ENCODE measurements at places on chromosomes 1 and 21.

DNA sequence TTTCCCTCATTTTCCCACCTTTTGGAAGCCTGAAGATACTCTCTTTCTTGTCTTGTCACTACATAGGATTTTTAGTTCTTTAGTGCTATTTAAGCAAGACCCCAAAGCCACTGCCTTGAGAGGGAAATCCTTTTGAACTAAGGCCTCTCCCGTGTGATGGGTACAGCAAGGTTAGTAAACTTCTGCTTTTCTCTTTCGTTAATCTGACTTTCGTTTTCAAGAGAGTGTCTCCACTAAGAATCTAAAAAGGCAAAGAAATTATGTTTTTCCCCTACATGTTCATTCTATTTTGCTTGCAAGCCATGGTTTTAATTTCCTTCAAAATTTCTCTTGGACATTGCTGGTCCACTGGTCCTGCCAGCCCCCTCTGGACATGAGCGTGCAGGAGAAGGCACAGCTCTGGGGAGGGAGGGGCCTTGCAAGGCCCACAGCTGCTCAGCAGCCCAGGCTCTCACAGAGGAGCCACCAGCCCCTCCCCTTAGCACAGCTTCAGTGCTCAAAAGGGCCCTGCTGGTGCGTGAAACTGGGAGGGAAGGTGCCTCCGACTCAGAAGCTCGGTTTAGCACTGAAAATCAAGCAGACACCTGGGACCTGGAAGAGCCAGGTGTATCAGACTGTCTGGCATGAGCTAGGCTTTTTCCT is 210.9 kb upstream of the GALNT2 start:
- no peak for DNase-seq

DNA sequence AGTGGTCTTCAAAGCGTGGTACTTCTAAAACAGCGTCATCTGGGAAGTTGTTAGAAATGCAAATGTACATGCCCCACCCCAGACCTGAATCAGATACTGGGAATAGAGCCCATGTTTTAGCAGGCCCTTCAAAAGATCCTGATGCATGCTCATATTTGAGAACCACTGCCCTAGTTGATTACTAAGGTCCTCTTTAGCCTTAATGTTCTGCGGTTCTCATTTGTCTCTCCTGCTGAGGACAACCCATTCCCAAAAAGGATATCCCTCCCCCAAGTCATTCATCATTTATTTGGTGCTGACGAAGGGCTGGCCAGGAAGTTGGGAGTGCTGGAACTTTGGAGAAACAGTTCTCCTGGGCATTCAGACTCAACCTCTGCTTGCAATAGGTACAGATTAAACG is 92.4 kb upstream of the RALGPS2 start:
- no peak for DNase-seq

DNA sequence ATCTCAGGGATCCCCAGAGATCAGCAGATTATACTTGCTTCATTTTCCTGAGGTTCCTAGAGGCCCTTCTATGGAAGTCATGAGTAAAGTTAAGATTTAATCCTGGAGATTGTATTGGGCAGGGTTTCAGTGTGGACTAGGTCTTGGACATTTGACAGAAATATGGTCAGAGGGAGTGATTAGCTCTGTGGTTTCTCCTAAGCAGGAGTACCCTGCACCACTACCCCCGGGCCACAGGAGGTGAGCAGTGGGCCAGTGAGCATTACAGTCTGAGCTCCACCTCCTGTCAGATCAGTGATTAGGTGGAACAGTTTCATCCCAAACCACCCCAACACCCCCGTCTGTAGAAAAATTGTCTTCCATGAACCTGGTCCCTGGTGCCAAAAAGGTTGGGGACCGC is 43.2 kb downstream of the PHACTR4 start:
- DNase-seq = no peak

DNA sequence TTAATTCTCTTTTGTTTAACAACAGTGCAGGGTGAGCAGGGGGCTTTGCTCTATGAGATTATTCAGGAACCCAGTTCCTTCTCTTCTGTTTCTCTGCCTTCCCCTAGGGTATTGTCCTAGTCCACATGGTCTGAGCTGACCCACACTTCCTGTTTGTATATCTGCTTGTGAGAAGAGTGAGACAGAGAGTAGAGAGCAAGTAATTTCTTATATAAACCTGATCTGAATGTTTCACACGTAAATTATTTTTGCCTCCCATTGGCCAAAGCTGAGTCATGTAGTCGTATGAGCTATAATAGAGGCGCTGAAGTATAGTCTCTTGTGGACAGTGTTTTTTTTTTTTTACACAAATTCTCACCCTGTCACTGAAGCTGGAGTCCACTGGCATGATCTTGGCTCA is 134.2 kb upstream of the SERTAD4 start:
- no peak for DNase-seq

GRCh38 chr1:228101994-228102790 is 933 bp downstream of the C1orf35 start:
- DNase-seq = no peak

- no peak for DNase-seq
Observed at GRCh38 chr1:42593486-42594100, 64.6 kb upstream of the PPIH start.

GRCh38 chr1:76843821-76844464 is 23.3 kb upstream of the ST6GALNAC5 start:
- DNase-seq = no peak

DNA sequence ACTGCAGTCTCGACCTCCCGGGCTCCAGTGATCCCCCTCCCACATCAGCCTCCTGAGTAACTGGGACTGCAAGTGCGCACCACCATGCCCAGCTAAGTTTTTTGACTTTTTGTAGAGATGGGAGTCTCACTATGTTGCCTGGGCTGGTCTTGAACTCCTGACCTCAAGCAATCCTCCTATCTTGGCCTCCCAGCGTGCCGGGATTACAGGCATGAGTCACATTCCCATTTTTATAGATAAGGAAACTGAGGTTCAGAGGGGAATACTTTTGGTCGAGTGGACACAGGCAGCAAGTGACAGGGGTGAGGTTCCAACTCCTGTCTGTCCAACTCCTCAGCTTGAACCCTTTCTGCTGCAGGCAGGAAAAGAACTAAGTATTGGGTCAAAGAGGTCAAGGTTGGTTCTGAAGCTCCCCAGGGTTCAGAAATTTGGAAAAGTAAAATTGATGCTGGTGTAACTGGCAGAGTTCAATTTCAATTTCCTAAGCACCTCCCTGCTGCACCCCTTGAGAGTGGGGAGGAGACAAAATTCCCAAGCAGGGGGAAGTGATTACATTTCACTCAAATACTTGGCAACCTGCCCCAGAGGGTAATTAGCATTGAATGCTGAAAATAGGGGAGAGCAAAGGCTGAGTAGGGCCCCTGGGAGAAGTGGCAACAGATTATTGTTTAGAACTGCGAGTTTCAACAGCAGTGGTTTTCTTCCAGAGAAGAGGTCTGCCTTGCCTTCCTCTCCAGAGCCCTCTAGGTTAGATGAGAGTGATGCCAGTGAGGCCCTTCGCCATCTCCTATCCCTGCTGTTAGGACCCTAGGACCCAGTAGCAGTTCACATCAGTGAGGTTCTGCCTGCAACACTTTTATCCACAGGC is 17.5 kb upstream of the ALPL start:
- DNase-seq = no peak

DNA sequence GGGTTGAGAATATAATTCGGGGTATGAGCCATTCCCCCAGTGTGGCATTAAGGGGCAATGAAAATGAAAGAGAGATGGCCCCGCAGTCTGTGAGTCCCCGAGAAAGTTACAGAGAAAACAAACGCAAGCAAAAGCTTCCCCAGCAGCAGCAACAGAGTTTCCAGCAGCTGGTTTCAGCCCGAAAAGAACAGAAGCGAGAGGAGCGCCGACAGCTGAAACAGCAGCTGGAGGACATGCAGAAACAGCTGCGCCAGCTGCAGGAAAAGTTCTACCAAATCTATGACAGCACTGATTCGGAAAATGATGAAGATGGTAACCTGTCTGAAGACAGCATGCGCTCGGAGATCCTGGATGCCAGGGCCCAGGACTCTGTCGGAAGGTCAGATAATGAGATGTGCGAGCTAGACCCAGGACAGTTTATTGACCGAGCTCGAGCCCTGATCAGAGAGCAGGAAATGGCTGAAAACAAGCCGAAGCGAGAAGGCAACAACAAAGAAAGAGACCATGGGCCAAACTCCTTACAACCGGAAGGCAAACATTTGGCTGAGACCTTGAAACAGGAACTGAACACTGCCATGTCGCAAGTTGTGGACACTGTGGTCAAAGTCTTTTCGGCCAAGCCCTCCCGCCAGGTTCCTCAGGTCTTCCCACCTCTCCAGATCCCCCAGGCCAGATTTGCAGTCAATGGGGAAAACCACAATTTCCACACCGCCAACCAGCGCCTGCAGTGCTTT is 9.4 kb downstream of the PROX1 start:
- DNase-seq = no peak

DNA sequence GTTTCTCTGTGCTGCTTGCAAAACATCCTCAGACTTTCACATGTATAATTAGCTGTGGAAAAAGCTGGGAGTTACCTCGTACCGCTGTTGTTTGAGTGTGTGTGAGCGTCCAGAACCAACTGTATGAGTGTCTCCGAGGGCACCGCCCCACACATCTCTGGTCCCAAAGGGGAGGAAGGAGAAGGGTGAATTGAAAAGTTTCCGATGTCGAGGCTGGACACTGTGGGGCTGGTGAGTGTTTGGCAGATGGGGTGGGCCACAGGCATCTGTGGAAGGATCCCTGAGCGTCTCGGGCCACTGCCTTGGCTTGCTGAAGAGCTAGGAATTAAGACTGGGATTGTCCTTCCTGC is 1.2 kb downstream of the ATP2B4 start:
- no peak for DNase-seq

- no peak for DNase-seq
Observed at GRCh38 chr21:44924606-44925377, 4.1 kb upstream of the ITGB2 start.

GRCh38 chr1:88462096-88462487 is 222.0 kb upstream of the PKN2 start:
- DNase-seq = no peak

GRCh38 chr1:89005286-89006151 is 13.1 kb upstream of the KYAT3 start:
- no peak for DNase-seq

GRCh38 chr1:153587314-153587713 is 21.7 kb upstream of the S100A2 start:
- DNase-seq = no peak

DNA sequence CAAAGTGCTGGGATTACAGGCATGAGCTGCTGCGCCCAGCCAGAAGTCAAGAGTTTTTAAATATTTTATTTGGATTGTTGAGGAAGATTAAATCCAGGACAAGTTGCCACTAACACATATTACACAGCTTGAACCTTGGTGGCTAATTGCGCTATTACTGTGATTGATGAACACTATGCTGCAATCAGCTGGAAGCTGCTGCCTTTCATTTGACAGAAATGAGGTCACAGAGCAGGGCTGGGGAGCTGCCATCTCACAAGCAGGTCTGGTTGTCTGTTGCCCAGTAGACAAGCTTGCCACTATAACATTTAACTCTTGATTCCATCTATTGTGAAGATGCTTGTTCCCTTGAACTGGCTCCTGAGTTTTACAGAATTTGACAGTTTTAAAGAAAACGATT is 37.4 kb upstream of the NRDC start:
- no peak for DNase-seq

- no peak for DNase-seq
Observed at GRCh38 chr1:147641291-147641690, 29.0 kb downstream of the ACP6 start.

- no peak for DNase-seq
Observed at GRCh38 chr1:10623686-10624145, 149.0 kb downstream of the PEX14 start.

- DNase-seq = no peak
Observed at GRCh38 chr21:38479641-38480525, 18.4 kb downstream of the ERG start.

- no peak for DNase-seq
Observed at GRCh38 chr1:53591924-53592323, 132.7 kb downstream of the DMRTB1 start.

- DNase-seq = no peak
Observed at GRCh38 chr1:201609661-201610318, 70.9 kb downstream of the NAV1 start.

- no peak for DNase-seq
Observed at GRCh38 chr1:17460219-17460618, 20.7 kb upstream of the RCC2 start.

GRCh38 chr1:82818586-82818985 is 1017.9 kb downstream of the ADGRL2 start:
- no peak for DNase-seq

GRCh38 chr1:233544304-233544703 is 69.6 kb upstream of the KCNK1 start:
- no peak for DNase-seq

DNA sequence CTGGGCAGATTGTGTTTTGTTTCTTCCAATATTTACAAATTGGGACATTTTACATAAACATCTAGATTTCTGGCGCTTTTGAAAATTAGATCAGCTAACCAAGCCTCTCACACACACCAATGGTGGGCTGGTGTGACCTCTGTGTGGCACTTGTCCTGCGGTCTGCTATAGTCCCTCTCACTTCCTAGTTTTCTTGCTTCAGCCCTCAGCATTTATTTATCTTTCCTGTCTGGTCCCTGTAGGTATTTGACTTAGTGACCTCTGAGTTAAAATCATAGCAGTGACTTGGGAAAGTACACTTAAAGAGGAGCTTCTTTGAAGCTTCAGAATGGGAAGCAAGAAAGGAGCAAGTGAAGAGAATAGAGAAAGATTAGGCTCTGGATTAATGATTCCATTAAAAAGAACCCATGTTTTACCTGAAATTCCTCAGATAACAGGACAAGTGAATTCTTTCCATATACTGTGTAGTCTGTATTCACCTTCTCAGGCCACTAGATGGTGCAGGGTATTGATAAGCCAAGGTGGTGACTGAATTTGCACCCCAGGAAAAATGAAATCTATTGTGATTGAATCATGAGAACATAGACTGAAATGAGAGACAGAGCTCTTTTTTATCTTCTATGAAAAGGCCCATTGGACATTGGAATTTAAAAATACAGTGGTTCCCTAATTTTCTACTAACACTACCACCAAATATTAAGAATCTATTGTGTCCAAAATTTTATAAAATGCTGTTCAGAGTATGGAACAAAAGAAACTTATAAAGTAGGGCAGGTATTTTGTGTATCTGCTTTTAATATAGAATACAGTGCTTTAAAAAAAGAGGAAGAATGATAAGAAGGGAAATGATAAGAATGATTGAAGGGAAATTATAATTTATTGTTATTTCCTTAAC is 7.1 kb upstream of the DIPK1A start:
- DNase-seq = no peak

- DNase-seq = no peak
Observed at GRCh38 chr1:147892731-147893214, 9.8 kb upstream of the GJA8 start.

DNA sequence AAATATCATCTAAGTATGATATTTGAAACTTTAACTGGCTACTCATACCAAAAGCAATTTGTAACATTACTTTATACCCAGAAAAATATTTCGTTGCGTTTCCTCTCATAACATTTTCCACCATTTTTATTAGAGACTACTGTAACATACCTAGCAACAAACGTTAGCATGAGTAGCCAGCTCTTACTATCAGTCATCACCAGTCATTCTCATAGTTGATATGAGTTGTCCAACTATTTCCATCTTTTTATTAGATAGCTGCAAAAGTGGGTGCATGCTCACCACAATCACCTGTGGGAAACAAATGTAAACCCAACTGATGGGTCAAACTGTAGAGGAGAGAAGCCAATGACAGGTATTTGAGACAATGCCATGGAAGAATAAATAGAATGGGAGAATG is 114.6 kb downstream of the AKT3 start:
- DNase-seq = no peak
